ENCODE measurements at places on chromosomes 2 and 18.

DNA sequence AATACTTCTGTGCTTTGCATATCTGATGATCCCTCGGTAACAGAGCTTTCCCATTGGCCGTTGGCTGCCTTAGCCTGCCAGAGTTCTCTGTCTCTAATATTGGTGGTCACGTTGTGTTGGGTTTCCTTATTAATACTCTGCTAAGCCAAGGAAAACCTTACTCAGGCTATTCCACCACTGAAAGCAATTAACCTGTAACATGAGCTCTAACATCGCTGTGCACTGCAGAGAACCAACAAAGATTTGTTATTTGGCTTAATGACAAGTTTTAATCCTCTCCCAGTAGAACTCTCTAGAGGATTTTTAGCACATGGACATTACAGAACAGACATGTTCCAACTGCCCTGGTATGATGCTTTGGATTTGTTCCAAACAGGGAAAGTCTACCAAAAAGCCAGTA, 825.9 kb upstream of the POU3F3 start:
- DNase-seq = no peak

GRCh38 chr2:182818501-182818900, 47.9 kb downstream of the FRZB start:
- DNase-seq = no peak

DNA sequence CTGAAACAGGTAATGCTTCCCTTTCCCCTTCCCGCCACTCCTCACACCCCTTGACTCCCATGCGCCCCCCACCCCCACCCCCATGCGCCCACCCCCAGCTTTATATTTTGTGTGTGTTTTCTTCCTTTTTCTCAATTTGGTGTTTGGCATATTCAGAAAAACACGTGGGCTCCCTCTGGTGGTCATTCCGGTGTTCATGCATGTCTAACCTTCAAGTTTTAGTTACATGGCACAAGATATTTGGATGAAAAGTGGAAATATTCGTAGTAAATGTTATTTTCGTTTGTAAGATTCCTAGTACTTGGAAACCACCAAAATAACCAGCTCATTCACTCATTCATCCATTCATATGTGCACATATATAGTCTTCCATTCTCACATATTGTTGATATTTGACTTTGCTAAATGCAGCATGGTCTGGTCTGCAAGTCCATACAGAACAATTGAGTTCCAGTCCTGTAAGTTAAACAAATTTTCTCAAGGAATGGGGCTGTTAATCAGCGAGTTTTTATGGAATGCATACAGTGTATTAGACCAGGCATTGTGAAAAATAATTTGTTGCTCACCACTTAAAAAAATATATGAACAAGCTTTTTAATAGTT, 143.6 kb upstream of the MAP3K20 start:
- DNase-seq = peak; percentile 52

GRCh38 chr2:43184339-43184895, 42.0 kb downstream of the ZFP36L2 start:
- no peak for DNase-seq

DNA sequence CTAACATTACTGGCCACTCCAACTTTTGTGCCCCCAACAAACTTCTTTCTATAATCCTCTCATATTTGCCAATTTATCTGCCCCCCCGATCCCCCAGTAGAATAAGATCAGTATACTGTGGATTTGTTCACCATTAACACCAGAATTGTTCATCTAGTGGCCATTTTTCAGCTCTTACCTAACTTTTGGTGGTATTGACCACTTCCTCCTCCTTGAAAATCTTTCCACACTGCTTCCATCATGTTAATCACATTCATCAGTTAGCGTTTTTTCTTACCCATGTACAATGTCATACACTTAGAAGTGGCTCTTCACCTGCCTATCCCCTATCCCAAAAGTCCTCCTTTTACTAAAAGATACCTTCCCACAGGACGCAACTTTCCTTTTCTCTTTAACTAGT, 6.1 kb downstream of the IMPACT start:
- no peak for DNase-seq

DNA sequence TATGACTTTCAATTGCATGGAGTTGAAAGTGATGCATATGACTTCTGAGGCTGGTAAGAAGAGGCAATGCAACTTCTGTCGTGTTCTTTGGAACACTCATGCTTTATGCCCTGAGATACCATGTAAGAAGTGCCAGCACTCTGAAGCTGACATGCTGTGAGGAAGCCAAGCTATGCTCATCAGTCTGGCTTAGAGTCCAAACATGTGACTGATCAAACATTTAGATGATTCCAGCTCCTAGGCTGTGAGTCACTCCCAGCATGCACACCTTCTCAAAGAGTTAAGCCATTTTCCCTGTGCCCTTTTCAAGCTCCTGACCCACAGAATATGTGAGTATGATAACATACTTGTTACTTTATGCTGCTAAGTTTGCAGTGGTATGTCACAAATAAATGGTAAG, 15.8 kb upstream of the VRK2 start:
- DNase-seq = no peak

- DNase-seq = no peak
Measured at GRCh38 chr2:166381-166780, 97.5 kb downstream of the SH3YL1 start.

GRCh38 chr2:128789776-128790455, 471.2 kb upstream of the HS6ST1 start:
- DNase-seq = no peak

GRCh38 chr2:128347701-128348539, 29.3 kb upstream of the HS6ST1 start:
- no peak for DNase-seq

- DNase-seq = no peak
Measured at GRCh38 chr2:152415796-152416195, 80.8 kb downstream of the FMNL2 start.

DNA sequence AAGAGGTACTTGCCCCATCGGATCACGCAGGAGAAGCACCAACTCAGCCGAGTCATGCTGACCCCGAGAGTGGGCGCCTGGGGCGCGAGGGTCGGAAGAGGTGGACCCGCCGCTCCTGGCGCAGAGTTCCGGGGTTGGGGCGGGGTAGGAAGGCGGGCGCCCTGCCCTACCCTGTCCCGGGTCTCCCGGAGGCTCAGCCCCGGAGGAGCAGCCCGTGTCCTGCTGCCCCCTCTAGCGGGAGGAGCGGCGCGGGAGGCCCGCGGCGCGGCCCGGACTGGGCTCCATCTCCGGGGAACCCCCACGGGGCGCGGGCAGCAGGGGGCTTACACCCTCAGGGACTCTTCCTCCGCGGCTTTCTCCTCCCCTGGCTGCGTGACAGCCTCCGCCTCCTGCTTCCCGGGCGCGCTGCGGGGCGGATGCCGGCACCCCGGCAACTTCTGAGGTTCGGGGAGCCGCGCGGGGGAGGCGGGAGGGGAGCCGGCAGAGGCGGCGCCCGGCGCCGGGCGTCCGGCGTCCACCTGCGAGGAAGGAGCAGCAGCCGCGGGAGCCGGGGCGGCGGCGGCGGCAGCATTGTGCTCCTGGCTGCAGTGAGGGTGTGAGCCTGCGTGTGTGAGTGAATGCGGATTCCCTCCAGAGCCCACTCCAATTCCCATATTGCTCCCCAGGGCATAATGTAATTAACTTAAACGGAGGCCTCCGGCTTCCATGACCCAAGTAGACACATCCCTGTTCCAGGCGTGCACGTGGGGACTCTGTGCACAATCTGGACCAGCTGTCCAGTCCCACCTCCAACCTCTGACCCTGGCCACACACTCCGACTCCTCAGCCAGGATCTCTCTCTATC, 7.6 kb upstream of the TNS1 start:
- no peak for DNase-seq

GRCh38 chr2:235149240-235149659, 197.4 kb downstream of the SH3BP4 start:
- DNase-seq = no peak

GRCh38 chr18:59478591-59478990, 119.5 kb upstream of the LMAN1 start:
- DNase-seq = no peak

GRCh38 chr18:36635414-36636096, 193.2 kb downstream of the TPGS2 start:
- no peak for DNase-seq

GRCh38 chr2:112081262-112081661, 26.2 kb downstream of the TMEM87B start:
- no peak for DNase-seq

DNA sequence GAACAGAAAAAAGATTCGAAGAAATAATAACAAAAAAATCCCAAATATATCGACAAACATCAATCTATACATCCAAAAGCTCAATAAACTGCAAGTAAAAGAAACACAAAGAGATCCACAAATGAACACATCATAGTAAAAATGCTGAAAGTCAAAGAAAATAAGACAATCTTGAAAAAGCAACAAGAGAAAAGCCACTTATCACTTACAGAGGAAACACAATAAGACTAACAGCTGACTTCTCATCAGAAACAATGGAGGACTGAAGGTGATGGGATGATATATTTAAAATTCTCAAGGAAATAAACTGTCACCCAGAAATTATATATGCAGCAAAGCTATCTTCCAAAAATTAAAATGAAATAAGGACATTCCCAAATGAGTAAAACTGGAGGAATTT, 140.3 kb downstream of the NDUFA10 start:
- no peak for DNase-seq

GRCh38 chr2:85853499-85854165, 35.2 kb downstream of the ST3GAL5 start:
- DNase-seq = no peak

DNA sequence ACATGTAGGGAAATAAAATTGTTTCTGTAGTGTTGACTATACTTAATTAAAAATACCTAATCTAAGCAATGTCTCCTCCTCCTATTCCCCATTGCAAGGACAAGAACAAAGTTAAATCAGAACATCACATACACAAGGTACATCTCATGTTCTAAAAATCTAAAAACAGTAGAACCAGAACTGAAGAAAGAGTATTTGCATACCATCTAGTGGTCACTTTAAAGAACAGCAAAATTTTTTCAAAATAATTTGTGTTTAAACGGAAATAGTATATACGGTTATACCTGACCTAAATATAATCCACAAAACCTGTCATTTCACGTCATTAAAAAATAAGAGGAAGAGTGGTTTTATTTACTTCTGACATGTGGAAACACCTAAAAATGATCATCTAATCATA, 294.3 kb upstream of the KCNH7 start:
- no peak for DNase-seq

DNA sequence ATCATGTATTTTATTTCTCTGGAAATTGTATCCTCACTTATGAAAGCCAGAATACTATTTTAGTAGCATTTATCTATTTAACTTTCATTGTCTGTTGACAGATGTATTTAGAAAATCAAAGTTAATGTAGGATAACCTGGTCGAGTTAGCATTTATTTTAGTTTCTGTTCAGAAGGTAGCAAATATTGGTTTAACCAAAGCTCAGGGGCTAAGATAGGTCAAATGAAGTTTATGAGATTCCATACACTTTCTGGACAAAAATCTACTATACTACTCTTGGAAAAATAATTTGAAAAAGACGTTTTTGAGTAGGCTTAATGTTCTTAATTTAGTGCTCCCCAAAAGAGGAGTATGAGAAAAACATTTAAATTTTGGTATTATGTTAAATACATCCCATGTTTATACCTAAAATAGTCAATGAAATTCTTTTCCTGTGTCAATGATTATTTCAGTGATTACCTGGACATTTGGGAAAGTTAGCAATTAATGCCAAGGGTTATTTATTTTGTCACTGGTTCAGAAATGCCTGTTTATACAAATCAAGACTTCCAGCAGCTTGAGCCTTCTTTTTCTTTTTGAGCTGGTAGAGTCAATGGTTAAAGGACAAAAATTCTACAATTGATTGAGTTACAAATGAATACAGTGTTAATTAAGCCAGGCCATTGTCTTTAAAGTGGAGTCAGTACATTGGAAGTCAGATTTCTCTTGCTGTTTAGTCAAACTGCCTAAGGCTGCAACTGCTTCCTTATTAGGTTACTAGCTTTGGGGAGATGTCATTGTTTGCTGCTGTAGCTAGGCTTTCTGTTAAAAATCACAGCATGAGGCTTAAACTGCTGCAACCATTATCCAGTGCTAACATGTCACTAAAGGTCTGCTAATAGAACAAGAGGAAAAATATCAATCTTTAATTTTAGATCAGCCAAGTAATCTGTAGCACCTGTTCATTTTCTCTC, 182.3 kb downstream of the CAMKMT start:
- peak; percentile 72 for DNase-seq

- DNase-seq = no peak
Measured at GRCh38 chr2:219661955-219662395, 34.5 kb downstream of the SLC4A3 start.

- DNase-seq = no peak
Measured at GRCh38 chr2:218814540-218815243, 16.9 kb downstream of the PRKAG3 start.

GRCh38 chr2:143901185-143901842, 618.6 kb downstream of the ZEB2 start:
- no peak for DNase-seq

GRCh38 chr2:215288112-215288815, 23.6 kb upstream of the ATIC start:
- DNase-seq = no peak

- no peak for DNase-seq
Measured at GRCh38 chr2:237482485-237482884, 4.6 kb upstream of the MLPH start.

Data from iPS DF 6.9 (cell line).